Activated naive CD4-positive, alpha-beta T cell treated with anti-CD3 and anti-CD28 coated beads, Interleukin-2, amount 50 U/mL, for 72 hours (primary cell): ENCODE measurements at places on chromosomes 11 and 22.

GRCh38 chr11:19663206-19663605, 49.4 kb upstream of the NAV2 start:
- no peak for DNase-seq

- DNase-seq = peak; percentile 68
Measured at GRCh38 chr11:64357904-64358535, 942 bp upstream of the RPS6KA4 start.

DNA sequence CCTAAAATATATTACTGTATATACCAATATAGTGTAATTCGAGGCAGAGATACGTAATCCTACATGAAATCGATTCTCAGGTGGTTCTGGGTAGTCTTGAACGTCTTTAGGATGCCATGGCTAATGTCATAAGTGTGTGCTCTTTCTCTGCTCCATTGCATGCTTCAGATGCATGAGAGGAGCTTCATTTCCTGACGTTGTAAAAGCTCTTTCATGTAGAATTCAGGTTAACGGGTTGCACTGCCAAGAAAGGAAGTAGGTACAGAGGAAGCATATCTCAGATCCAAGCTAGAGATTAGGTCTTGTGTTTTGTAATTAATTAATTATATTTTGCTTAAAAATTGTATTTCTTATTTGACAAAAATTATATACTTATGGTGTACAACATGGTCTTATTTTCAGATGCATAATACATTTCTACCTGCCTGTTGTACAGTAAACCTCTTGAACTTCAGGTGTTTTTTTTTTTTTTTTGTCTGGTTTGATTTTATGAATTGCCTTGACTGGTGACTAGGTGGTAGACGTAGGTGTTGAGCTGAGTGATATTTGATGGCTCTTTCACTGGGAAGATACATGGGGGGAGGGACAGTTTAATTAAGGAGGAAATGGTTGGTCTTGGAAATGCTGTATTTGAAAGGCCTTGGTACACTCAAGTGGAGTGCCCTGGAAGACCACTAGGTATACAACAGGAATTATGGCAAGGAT, 9.3 kb downstream of the NUP50 start:
- no peak for DNase-seq

GRCh38 chr11:4482445-4482844, at the start of gene OR52K1:
Gene OR52K1 (plus strand): TSS chr11:4482646. CDS start chr11:4488901, 6,255 bp downstream.
- no peak for DNase-seq

DNA sequence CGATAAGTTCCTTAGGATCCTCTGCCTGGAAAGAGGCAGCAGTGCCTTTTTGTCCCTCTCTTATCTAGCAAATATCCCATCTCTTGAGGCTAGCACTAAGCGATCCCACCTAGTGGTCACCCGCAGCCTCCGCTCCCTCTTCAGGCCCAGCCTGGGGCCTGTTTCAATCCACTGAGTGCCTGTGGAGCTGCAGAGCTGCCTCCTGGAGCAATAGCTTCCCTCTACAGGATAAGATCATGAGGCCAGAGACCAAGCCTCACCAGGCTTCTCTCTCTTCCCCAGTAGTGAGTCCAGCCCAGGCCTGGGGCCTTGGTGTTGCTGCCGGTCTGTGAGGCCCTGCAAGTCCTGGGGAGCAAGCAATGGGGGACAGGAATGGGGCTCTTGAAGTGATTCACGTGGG, 65.8 kb downstream of the SLC22A12 start:
- DNase-seq = no peak

DNA sequence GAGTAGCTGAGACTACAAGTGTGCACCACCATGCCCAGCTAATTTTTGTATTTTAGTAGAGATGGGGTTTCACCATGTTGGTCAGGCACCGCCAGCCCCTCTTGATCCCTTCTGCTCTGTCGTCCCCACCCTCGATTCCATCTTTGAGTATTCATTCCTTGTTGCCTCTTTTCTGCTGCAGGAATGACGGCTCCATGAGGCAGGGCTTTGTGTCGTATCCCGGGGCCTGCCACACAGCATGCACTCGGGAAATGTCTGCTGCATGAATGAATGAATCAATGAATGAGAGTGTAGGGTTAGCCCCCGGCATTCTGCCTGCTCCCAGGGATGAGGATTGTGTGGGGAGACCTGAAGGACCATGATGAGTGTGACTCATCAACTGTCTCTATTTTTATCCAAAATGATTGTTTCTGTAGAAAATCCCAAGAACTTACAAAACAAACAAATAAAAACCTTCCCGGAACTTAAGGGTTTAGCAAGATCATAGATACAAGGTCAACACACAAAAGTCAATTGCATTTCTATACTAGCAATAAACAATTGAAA, 54.6 kb upstream of the SLC22A12 start:
- DNase-seq = no peak

DNA sequence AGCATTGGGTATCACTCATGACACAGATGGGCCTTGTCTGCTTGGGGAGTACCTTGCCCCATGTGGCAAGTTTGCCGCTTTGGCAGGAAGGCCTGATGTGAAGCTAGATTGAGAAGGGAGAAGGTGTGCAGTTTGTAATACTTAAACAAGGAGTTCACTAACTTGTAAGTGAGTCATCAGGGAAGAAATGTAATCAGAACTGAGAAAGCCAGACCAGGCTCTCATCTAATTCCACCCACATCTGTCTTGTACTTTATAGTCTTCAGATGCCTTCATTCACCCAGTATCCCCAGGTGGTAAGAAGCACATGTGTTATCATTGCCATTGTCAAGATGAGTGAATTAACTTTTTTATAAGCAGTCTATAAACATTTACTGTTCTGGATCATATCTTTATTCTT, 116.0 kb upstream of the DDI1 start:
- DNase-seq = no peak

- no peak for DNase-seq
Measured at GRCh38 chr11:83649528-83649855, 363.3 kb upstream of the CCDC90B start.

- DNase-seq = no peak
Measured at GRCh38 chr11:66523611-66524010, 13.2 kb downstream of the BBS1 start.

DNA sequence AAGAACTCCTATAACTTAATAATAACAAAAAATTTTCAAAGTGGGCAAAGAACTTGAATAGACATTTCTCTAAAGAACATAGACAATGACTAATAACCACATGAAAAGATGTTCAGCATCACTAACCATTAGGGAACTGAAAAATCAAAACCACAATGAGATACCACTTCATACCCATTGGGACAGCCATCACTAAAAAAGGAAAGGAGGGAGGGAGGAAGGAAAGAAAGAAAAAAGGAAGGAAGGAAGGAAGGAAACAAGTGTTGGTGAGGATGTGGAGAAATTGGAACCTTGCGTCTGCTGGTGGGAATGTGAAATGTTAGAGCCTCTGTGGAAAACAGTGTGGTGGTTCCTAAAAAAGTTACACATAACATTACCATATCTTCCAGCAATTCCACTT, 55.8 kb downstream of the MS4A13 start:
- DNase-seq = no peak

GRCh38 chr11:83611031-83611430, 324.9 kb upstream of the CCDC90B start:
- DNase-seq = no peak

DNA sequence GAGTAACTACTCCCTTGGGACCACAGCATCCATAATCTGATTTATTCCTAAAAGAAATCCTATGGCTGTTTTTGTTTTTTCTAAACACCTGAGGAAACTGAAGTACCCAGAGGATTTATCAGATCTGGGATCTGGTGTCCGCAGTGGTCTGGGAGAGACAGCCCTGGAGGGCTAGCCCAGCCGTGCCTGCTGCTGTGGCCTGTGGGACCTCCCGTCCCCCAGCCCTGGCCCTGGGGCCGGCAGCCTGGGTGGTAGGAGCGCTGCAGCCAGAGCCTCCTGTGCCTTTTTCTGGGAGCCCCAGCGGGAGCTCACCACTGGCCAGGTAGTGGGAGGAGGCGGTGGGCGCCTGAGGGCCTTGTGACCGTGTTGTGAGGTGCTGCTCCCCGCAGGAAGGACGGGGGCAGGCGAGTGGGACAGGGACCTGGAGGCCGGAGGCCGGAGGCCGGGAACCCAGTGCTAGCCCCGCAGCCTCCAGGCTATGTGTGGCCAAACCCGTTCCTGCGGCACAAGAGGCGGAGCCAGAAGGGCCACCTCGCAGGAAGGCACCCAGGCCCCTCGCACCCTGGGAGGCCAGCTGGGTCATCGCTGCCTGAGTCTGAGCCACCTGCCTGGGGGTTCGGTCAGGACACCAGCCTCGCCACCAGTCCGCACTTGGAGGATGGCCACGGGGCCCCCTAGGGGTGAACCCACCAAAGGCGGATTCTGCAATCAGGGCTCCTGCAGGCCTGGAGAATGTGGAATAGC, 18.2 kb upstream of the C11orf96 start:
- no peak for DNase-seq

- DNase-seq = no peak
Measured at GRCh38 chr11:91773090-91773489, 451.5 kb upstream of the FAT3 start.

GRCh38 chr22:46589871-46590271, 30.3 kb upstream of the GRAMD4 start:
- no peak for DNase-seq

DNA sequence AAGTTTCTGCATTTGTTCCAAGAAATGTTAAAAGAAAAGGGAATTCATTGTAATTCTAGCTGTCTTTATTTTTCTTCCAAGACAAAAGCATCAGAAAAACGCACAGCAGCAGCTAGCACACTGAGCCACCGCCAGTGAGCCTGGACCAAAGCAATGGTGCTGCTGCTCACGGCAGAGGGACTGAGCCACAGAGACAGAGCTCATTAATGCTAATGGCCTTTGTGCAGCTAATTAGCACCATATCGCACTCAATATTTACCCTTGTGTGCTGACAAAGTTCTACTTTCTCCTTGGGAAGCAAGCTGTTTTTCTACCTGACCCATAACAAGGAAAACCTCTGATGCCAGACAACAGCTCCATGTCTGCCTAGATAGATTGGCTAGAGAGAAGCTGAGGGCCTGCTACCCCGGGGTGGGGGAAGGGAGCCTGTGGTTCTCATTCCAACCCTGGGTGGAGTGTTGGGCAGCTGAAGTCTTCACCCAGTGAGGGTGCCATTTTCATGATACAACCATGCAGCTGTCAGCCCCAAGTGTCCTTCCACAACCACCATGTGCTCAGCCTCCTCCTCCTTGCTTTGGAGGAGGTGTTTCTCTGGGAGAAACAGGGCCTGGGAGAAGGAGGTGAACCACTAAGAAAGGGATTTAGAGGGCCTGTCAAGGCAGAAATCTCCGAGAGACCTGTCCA, 131.1 kb upstream of the NCAM1 start:
- DNase-seq = no peak

GRCh38 chr11:9438611-9439010, 22.2 kb upstream of the ZNF143 start:
- DNase-seq = no peak

GRCh38 chr22:45129703-45130524, 33.8 kb upstream of the NUP50 start:
- DNase-seq = peak; percentile 28

DNA sequence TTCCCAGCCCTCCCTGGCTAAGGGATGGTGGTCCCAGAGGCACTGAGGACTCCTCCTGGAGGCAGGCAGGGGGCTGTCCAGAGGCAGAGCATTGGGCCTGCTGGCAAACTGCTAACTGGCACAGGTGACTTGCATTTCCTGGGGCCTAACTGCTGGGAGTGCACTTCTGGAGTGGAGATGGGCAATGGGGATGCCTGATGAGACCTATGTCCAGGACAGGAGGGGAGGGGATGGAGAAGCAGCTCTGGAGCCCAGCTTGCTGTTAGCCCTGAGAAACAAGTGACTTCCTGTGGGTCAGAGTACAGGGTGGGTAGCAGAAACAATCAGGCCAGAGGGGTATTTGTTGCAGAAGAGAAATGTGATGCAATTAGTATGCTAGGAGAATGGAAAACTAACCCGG, 253.2 kb downstream of the ST3GAL4 start:
- DNase-seq = no peak

DNA sequence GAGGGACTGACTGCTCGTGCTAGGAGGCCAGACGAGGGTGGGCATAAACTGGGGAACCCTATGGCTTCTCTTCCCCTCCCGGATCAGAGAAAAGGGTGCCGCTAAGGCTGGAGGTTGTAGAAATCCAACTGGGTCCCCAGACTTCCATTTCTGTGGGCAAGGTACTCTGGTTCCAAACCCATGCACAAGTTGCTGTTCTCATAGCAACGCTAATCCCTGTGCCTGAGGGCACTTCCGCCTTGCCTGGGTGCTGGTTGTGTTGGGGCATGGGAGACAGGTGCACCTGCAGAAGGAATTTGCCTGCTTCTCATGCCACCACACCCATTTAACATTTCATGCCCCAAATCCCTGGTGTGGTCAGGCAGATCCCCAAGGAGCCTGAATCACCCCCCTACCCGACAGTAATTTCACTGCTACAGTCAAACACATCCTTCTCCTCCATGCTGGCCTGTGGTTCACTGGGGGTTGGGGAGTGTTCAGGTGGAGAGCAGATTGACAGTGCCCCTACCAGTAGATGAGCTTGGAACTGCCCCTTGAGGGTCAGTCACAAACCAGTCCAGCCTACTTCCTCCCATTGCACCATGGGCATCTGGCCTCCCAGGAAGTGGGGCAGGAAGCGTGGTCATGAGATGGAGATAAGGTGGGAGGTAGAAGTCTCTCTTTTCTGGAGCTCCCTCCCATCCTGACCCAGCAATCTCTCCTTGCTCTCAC, 1.2 kb downstream of the C2CD2L start:
- DNase-seq = no peak

DNA sequence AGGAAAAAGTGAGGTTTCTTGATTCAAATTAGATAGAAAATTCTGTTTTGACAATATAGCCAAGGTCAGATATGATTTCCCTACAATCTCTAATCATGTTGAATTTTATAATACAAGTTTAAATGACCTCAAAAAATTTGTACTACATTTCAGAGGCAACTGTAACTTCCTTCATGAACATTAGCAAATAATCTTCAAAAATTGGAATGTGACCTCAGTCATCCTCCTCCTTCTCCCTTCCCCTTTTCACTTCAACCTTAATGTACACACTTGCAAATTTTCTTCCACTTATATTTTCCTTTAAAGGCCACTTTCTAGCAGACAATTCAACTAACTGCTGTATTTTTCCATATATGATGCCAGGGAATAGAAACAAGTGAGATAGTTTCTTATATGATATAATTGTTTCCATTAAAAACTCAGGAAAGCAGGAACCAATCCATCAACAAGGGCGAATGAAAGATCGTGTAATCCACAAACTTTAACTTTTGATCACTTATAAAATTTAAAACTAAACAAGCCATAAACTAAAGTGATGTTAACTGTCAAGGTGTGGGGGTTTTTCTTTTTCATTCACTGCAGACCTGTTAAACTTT, 60.3 kb downstream of the MAML2 start:
- no peak for DNase-seq

DNA sequence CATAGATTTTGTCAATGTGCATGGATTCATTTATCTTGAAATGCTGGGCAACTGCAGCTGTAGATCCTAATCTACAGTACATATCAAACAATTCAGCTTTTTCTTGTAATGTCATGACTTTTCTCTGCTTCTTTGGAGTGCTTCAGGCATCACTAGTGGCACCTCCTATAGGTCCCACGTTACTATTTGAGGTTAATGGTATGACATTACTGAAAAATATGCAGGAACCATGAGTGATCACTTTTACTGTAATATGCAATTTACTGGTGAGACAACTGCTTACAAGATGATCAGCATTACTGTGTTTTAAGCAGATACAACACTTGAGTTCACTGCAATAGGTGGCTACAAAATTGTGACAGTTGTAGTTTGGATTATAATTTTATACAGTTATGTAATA, 3.0 kb downstream of the CENATAC start:
- DNase-seq = no peak

- no peak for DNase-seq
Measured at GRCh38 chr11:44505581-44506054, 59.8 kb upstream of the CD82 start.

- DNase-seq = no peak
Measured at GRCh38 chr11:96157517-96157873, 185.5 kb downstream of the MAML2 start.

- no peak for DNase-seq
Measured at GRCh38 chr22:47020166-47020565, 257.7 kb downstream of the TBC1D22A start.
